LoVo (cell line): ENCODE measurements at places on chromosomes 6 and 20.

DNA sequence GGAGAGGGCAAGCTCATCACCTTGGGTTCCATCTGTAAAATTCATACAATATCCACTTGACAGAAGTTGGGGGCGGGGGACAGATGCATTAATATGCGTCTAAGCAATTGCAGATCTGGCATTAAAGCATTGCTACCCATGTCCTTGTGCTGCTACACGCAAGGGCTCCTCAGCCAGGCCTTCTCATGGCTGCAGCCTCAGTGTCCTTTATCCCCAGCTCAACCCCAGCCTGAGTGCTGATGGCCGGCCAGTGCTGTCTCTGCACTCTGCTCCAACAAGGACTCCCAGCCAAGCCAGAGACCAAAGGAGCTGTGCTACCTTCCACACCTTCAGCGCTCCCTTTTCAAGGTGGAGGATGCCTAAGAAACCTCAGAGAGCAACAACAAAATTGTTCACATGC is 188.5 kb upstream of the STXBP5 start:
- no peak for DNase-seq

DNA sequence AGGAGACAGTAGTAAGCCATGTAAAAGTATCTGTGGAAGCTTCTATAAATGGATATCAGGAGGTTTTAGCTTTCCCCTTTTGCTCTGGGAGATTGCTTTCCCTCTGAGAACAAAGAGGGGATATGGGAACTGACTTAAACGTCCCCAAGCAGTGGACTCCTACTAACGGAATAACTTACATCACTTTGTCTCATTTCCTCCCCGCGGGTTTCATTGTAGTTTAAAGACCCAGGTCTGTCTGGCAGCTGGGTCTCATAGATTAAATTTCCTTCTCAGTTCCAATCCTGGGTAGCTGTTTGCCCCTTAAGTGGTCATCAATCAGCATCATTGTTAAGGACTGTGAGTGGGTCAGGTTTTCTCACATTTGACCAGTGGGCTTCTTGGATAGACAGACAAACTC is 68.7 kb downstream of the PLAGL1 start:
- DNase-seq, result no peak

GRCh38 chr20:19211661-19212468 is 577 bp upstream of the SLC24A3 start:
- DNase-seq, result no peak

GRCh38 chr20:62347445-62347844 is 19.7 kb downstream of the LAMA5 start:
- no peak for DNase-seq

- no peak for DNase-seq
Measured at GRCh38 chr6:75876152-75876551, 127.1 kb downstream of the MYO6 start.

DNA sequence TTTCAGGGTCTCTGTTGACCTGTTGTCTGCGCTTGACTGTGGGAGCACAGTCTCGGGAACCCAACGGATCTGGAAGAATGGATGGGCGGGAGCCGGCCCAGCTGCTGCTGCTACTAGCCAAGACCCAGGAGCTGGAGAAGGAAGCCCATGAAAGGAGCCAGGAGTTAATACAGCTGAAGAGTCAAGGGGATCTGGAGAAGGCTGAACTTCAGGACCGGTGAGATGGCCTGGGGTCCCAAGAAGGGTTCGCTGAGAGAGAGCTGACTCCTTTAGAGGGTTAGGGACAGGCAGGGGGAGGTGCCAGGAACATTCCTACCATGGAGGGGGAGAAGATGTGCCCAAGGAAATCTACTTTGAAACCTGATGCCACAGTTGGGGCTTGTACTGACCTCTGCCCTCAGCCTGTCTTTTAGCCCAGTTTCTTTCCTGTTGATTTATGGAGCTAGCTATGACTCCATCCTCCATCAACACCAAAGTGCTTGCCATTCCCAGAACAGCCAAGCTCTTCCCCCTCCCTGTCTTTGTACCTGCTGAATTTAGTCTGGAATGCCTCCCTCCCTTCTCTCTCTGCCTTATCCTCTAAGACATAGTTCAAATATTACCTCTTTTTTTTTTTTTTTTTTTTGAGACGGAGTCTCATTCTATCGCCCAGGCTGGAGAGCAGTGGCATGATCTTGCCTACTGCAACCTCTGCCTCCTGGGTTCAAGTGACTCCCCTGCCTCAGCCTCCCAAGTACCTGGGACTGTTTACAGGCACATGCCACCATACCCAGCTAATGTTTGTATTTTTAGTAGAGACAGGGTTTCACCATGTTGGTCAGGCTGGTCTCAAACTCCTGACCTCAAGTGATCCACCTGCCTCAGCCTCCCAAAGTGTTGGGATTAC is 12.2 kb downstream of the CEP250 start:
- peak; percentile 6 for DNase-seq
